T47D (cell line): ENCODE measurements at places on chromosomes 12 and 14.

GRCh38 chr12:50725011-50725942 is 38.6 kb upstream of the ATF1 start:
- no peak for DNase-seq

DNA sequence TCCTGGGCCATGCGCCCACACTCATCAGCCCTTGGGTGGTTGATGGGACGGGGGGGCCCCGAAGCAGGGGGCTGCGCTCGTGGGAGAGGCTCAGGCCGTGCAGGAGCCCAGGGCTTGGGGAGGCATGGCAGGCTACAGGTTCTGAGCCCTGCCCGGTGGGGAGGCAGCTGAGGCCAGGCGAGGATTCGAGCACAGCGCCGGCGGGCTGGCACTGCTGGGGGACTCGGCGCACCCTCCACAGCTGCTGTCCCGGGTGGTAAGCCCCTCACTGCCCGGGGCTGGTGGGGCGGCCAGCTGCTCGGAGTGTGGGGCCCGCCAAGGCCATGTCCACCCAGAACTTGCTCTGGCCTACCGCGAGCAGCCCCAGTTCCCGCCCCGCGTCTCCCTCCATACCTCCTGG is 295.8 kb upstream of the SEL1L start:
- DNase-seq, result no peak

- DNase-seq, result no peak
Measured at GRCh38 chr12:26360062-26360461, 164.7 kb downstream of the SSPN start.

- DNase-seq, result no peak
Measured at GRCh38 chr14:104384776-104385071, 194.8 kb upstream of the C14orf180 start.

DNA sequence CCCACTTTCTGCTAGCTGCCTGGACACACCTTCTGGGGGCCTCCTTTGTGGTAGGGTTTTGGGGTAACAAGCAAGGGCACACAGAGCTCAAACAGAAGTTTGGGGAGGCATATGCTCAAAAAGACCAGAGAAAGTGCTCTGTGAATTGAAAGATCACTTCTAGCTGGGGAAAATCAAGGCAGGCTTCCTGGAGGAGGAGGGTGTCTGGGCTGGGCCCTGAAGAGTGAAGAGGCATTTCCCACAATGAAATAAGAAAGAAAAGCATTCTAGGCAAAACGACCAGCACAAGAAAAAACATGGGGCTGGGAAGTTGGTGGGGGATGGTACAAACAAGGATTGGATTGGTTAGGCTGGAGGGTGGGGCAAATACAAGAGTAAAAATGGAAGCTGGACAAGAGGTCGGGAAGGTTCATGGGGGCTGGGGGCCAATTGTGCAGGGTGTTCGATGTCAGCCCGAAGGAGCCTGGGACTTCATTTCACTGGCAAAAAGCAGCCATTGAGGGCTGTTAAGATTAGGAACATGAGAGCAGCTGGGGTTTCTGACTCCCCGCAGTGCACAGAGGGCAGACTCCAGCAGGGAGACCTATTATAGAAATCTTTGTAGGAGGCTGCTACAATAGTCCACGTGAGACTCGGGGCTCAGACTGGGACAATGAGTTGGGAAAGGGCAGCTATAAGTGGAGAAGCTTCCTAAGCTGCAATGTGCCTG is 51.5 kb upstream of the CMKLR1 start:
- no peak for DNase-seq

GRCh38 chr14:50232276-50232642 is 881 bp upstream of the SOS2 start:
- DNase-seq, result no peak

DNA sequence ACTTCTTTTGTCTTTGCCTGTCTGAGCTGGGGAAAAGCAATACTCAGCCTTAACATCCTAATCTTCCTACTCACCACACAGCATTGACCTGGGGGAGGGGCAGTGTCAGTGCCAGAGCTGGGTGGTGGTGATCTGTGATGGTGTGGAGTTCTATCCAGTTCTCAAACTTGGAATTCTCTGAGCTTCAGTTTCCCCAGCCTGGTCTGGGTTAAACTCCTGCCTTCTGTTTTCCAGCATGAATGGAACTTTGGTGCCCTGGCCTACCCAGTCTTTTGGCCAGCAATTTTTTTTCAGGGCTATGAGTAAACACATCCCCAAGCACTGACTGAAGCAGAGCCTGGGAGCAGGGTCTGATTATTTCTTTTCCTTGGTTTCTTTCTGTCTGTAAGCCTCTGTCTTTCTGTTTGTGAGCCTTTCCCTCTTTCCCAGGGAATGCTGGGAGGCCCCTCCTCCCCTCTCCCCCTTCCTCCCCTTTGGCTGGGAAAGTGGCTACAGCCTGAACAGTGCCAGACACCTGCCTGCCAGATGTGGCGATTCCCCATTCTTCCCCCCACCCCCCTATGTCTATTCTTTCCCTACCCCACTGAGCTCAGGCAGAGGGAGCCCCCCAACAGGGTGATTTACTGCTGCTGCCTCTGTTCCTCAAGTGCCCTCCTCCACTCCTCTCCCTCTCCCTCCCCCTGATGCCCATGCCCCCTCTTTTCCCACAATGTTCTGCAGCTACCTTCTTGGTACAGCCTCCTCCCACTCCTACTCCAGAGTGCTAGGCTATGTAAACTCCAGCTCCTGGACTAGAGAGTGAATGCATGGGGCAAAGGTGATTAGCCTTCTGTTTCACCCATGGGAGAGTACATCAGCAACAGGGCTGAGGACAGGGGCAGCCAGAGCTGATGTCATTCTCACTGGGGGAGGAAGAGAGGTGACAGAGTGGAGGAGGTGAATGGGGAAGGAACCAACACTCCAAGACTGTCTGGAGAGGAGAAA is 11.1 kb downstream of the GPR84 start:
- no peak for DNase-seq

- DNase-seq, result no peak
Measured at GRCh38 chr14:24840204-24840893, 206.4 kb upstream of the GZMB start.

GRCh38 chr12:76024942-76025600 is 6.5 kb downstream of the PHLDA1 start:
- DNase-seq, result no peak

DNA sequence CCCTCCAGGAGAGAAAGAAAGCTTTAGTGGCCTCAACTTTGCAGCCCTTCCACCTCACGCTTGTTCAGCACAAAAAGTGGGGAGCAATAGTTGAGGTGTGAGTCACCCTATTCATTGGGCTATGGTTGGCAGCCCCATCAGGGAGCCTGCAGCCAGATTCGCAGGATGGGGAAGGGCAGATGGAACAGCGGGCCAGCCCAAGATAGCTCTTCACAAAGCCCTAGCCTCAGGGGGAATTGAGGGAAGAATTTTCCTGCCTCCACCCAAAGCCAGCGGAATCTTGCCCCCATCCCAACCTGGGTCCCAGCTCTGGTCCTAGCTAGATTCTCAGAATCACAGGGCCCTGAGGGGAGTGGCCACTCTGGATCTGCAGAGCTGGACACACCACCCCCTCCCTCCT is 3.6 kb upstream of the KRT5 start:
- no peak for DNase-seq

DNA sequence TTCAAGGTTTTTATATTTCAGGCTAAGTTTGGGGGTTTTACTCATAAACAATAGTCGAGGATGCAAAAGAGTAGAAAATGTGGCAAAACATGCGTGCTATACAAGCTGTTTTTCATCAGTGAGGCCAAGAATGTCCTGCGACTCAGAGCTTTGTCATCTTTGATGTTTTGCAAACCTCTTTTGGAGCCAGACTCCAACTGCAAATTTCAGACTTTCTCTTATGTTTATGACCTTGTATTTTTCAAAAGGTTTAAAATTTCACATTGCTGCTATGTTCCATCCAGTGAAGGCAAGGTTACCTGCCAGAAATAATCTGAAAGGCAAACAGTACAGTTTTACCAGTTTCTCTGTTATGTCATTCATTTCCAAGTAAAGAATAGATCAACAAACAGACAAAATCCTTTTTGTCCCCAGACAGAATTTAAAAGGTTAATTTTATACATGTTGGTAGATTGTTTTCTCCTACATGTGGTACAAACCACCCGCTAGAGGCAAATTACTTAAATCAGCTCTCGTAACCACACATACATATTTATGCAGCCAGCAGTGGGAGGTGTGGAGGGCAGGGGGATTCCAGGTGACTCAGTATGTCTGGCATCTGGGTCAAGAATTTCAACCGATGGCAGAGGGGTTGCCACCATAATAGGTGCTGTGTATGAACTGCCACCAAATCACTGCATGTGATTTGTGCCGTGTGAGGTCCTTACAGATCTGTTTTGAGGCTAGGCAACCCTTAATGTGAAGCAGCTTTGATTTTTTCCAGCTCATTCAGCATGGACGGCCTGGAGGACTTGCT is 119.8 kb upstream of the CPM start:
- no peak for DNase-seq

GRCh38 chr12:95998611-95999286 is 2.6 kb upstream of the HAL start:
- DNase-seq, result peak; percentile 81

DNA sequence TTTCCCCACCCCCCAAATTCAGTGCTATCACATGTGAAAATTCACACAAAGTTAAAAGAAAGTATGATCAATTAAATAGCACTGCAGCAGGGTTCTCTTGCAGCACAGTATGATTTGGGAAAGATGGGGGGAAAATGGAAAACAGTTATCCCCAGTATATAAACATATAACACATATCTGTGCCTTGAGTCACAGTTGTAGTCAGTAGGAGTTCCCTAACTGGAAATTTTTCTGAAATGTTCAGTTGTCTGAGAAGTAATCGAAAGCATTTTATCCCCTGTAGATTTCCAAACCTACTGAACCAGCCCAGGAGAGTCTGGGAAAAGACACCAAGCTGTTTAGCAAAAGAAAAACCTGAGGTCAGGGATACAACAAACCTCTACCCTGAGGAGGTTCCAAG is 47.0 kb downstream of the C12orf50 start:
- DNase-seq, result no peak

DNA sequence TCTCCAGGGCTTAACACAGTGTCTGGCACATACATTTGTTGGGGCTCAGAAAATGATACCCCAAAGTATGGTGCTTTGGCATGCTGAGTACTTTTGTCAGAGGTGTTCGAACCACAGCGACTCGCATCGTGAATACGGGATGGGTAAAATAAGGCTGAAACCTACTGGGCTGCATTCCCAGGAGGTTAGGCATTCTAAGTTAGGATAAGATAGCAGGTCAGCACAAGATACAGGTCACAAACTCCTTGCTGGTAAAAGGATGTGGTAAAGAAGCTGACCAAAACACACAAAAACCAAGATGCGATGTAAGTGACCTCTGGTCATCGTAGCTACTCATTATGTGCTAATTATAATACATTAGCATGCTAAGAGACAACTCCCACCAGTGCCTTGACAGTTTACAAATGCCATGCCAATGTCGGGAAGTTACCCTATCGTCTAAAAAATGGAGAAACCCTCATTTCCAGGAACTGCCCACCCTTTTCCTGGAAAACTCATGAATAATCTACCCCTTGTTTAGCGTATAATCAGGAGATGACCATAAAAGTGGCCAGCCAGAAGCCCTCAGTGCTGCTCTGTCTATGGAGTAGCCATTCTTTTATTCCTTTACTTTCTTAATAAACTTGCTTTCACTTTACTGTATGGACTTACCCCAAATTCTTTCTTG is 3.3 kb upstream of the AEBP2 start:
- no peak for DNase-seq

GRCh38 chr12:91703491-91704283 is 442.0 kb downstream of the BTG1 start:
- DNase-seq, result no peak

- no peak for DNase-seq
Measured at GRCh38 chr12:54452628-54453027, 20.8 kb downstream of the GTSF1 start.

DNA sequence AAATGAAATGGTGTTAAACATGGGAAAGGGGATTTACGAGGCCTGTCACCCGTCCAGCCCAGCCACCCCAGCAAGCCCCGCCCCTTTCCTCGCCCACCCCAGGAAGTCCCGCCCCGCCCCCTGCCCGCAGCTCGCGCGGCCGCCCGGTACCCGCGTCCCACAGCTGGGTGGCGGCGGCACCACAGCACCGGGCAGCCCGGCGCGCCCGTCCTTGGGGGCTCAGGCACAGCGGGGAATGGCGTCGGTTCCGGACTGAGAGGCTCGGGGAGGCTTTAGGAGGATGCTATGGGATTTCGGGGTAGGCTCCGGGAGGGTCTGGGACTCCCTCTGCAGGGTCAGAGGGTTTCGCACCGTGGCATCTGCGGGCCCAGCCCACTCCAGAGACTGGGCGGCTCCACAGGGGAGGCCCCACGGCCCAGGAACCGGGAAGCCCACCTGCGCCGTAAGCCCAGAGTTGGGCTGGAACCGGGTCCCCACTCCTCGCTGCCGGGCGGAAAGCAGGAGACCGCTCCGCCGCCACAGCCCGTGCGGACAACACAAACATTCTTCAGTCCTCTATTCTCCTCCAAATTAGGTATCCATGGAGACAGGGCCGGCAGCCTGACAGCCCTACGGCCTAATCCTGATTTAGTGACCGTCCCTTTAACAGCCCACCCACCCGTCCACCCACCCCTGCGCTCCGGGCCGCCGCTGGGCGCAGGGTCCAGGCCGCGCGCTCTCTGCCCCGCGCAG is 1.4 kb downstream of the FIGNL2 start:
- DNase-seq, result no peak

DNA sequence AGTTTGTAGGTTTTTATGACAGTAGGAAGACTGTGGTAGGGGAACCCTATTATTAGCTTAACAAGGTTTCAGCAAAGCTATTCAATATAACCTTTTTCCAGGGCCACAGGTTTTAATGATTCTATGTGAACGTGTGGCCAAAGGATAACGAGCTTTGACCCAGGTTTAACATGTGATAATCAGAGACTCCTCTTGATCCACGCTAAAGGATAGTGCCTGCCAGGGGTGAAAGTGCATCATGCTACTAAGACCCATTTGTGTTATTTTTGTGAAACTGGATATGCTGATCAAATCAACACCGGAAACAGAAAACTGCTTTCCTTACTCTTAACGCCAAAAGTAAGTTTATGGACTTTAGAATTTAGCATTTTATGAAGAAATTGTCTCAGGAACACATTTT is 909 bp upstream of the TAOK3 start:
- no peak for DNase-seq

- no peak for DNase-seq
Measured at GRCh38 chr14:90452366-90452765, 55.5 kb downstream of the CALM1 start.

DNA sequence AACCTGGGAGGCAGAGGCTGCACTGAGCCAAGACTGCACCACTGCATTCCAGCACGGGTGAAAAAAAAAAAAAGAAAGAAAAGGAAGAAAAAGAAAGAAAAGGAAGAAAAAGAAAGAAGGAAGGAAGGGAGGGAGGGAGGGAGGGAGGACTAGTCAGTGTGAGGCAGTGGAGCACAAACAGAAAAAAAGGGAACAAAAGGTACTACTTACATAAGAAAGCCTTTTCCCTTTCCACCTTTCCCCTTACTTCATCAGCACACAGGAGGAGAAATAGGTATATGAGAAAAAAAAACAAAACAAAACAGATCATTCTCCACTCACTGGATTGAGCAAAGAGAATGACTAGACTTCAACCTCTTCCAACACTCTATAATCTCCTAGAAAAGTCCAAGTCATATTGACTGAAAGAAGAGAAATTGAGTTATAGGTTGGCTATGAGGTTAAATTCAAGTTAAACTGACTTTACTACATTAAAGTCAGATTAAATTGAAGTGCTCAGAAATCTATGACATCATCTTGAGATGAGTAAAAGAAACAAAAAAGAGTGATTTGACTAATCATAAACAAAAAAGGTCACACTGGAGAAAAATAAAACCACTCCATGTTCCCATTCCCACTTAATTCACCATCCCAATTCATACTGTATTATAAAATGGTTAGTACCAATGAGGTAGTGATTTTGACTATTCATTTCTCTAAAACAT is 43.6 kb downstream of the NOVA1 start:
- no peak for DNase-seq

- no peak for DNase-seq
Measured at GRCh38 chr12:102959391-102959790, 1.9 kb downstream of the ASCL1 start.
